ENCODE measurements at places on chromosomes 6 and 20.

GRCh38 chr6:53119772-53120409, 28.8 kb downstream of the GCM1 start:
- DNase-seq: no peak

DNA sequence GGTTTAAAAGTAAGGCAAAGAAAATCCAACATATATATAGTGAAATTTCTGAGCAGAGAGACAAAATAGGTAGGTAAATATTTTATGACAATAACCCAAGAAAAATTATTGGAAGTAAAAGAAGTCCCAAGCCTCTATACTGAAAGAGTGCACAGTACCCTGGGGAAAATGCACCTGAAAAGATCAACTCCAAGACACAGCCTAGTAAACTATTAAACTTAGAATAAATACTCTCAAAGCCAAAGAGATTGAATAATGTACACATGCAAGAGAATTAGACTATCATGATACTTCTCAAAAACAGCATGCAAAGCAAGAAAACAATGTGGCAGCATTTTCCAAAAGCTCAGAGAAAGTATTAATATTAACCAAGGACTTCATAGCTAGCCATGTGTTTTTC, 676.8 kb upstream of the CHD6 start:
- DNase-seq: no peak

DNA sequence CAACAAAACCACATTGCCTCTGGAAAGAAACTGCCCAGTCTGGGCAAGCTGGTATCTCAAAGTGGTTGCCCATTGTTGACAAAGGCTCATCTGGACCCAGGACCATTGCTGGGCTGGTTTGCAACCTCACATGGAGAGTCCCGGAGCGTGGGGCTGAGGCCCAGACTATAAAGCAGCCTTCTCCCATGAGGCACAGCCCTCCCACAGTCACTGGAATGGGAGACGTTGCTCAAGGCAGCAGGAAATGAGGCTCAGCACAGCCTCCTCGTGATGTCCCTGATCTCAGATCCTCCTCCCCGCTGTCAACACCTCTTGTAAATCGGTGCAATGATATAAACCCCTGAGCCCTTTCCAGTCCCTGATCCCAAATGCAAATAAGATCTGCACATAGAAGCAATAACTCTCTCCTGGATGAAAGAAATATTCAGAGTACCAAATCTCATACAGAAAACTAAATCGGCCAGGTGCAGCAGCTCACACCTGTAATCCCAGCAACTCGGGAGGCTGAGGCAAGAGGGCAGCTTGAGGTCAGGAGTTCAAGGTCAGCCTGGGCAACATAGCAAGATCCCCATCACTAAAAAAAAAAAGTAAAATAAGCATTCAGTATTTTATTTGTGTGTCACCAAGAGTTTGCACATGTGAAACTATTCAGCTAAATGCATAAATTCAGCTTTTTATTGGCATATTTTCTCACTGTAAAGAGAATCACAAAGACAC, 103.0 kb upstream of the RREB1 start:
- no peak for DNase-seq

GRCh38 chr6:163405412-163406309, 8.9 kb upstream of the QKI start:
- DNase-seq: peak; percentile 13

- no peak for DNase-seq
Observed at GRCh38 chr20:19958928-19959327, 58.2 kb upstream of the NAA20 start.

DNA sequence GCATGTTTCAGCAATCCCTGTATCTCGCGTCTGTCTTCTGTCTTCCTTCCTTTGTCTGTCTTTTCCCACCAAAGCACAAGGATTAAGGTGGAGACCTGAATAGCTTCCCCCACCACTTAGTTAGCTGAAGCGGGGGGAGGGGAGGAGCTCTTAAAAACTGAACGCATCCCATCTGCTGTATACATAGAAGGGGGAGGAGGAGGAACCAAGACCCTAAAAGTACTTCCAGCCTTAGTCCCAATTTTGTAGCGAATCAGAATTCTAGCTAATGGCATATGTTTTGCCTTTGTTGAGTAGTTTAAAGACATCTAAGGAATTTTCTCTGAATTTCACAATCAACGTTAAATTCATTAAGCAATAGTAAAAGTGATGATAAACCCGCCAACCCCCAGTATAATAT, 47.9 kb downstream of the GNAS start:
- DNase-seq: peak; percentile 9

GRCh38 chr6:21596949-21597682, 3.6 kb downstream of the SOX4 start:
- DNase-seq: peak; percentile 11

- DNase-seq: peak; percentile 11
Observed at GRCh38 chr6:107330168-107330567, 129.2 kb downstream of the PDSS2 start.

GRCh38 chr20:5845681-5846615, 95.7 kb downstream of the SHLD1 start:
- peak; percentile 82 for DNase-seq

DNA sequence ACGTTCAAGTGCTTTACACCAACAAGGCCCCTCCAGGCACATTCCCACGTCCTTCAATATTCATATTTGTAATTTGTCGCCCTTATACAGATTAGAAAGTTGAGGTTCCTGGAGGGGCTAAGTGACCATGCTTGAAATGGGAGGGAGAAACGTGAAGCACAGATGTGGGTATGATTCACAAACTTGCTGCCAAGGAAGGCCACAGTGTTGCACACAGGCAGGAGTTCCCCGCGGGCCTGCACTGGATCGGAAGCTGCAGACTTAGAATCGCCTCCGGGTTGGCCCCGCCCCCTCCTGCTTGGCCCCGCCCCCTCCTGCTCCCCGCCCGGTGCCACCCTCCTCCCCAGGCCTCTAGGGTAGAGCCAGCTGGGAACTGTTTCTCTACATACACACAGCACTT, 58.2 kb upstream of the QKI start:
- peak; percentile 2 for DNase-seq

- no peak for DNase-seq
Observed at GRCh38 chr20:58583176-58583575, 67.9 kb upstream of the STX16 start.

DNA sequence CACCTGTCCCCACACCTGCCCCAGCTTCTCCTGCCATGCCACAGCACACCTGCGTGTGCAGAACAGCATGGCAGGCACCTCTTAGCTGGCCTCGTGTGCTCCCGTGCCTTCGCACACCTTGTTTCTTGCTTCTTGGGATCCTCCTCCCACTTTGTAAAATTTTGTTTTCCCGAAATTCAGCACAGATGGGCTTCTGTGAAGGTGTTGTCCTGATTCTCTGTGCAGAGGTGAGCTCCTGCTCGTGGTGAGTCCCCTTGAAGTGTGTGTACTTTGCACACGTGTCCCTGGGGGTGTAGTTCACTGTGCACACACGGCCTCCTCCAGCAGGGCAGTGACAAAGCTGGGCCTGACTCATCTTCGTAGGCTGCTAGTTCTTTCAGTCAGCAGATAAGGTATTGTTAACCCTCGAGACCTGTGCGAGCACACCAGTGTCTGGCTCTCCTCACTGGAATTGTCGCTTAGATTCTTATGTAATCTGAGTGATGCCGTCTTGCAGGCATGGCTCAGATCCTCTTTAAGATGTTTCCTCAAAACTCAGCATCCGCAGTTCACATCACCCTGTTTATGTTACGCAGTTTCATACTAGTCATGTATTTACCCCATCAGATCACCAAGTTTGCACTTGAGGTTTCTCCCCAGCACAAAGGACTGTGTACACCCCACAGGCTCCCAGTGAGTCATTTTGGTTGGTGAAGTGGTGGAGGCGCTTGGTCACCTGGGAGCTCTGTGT, 77.7 kb downstream of the CDYL start:
- DNase-seq: no peak

GRCh38 chr6:78390066-78390465, 477.3 kb upstream of the IRAK1BP1 start:
- no peak for DNase-seq

- no peak for DNase-seq
Observed at GRCh38 chr6:119669221-119669620, 319.7 kb upstream of the MAN1A1 start.

DNA sequence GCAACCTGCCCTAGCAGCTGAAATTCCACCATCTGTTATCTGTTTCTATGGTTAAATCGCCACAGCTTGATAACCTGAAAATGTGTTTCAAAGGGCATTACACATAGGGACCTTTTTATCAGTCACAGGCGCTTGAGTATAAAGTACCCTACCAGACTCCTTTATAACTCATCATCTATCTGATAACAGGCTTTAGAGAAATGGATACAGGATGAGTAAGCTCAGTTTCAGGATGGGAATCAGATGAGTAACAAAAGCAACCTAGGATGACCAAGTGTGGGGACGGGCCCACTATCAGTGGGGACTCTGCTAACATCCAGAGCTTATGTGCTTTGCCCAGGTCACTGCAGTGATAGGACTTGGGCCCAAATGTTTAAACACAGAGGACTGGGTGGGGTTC, 75.6 kb downstream of the PRND start:
- DNase-seq: no peak

- DNase-seq: no peak
Observed at GRCh38 chr6:8108031-8108660, 5.8 kb upstream of the EEF1E1 start.

- DNase-seq: no peak
Observed at GRCh38 chr6:157429248-157429647, 48.3 kb downstream of the ZDHHC14 start.

GRCh38 chr6:144156338-144156737, 6.0 kb downstream of the STX11 start:
- no peak for DNase-seq

DNA sequence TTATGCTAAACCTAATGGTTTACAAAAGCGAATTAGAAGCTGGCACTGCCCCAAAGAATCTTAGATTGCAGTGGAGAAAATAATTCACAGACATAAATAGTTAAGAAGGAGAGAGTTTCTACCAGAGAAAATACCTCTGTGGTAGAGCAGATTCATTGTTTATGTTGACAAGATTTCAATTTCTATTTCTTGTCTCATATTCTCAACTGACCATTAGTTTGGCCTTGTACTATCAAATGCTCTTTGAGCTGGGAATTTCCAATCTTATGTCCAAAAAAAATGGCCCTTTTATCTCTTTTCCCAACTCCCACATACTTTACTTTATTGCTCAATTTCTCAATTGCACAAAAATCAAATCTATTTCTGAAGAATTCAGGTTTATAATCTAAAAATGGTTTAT, 804.1 kb upstream of the CITED2 start:
- no peak for DNase-seq

GRCh38 chr6:56037601-56038000, 162.2 kb upstream of the BMP5 start:
- no peak for DNase-seq

GRCh38 chr6:153539602-153540001, 408.5 kb upstream of the RGS17 start:
- DNase-seq: no peak

- peak; percentile 50 for DNase-seq
Observed at GRCh38 chr6:52361414-52361944, 472 bp upstream of the PAQR8 start.

Data from CD4-positive, alpha-beta T cell treated with Interleukin-21 for 1 hour (primary cell).